ENCODE measurements at places on chromosomes 5 and 9.

GRCh38 chr5:172347496-172348052, 64.0 kb upstream of the UBTD2 start:
- DNase-seq, result no peak

DNA sequence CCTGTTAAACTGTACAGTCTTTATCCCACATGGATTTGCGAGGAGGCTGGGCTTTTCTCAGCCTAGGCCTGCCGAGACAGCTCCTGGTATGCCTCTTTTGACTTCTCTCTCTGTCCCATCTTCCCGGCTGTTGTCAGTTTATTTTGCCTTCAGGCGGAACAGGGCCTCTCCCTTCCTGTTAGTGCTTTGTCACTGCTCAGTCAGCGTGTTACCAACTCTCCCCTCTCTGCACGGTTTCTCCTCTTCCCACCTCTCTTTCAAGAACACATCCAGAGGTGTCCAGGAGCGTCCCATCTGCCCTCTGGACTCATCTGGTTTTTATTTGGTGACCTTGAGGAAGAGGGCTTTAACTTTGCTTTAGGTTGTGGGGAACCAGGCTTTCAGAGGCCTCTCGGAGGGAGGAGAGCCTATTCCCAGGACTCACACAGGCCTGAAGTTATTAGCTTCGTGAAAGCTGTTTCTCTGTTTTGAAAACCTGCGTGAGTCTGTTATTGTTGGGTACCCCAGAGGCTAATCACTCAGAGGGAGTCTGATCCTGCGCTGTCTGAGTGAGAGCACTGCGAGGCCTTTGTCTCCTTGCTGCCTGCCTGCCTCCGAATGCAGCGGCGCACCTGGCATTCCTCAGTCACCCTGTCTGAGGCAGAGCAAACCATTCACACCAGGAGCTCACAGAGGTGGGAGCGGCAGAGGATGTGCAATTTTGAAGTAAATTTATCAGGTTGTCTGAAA, 234.4 kb upstream of the MPDZ start:
- no peak for DNase-seq

DNA sequence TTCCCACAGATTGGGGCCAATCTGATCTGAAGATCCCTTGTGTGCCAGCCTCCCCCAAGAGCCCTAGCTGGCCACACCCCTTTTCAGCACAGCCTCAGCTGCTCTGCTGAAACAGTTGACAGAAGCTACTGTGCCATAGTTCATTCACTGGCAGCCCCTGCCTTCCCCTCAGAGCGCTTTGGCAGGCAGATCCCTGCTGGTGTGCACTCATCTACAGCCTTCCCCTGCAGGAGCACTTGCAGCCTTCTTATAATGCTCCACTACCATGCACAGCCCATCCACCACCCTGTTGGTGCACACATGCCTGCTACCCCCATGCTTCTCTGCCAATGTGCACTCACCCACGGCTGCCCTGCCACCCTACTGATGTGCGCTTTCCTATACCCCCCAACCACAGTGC, 471.3 kb downstream of the MTRR start:
- DNase-seq, result no peak

- DNase-seq, result no peak
These were observed 26.0 kb downstream of the ADAMTSL1 start for GRCh38 chr9:18499980-18500379.

GRCh38 chr5:67170767-67171166, 25.8 kb downstream of the CD180 start:
- DNase-seq, result no peak

- DNase-seq, result no peak
These were observed 51.1 kb downstream of the KLF4 start for GRCh38 chr9:107438211-107439031.

- DNase-seq, result no peak
These were observed 31.5 kb upstream of the NCS1 start for GRCh38 chr9:130140706-130141105.

GRCh38 chr5:140246378-140247122, 56.4 kb downstream of the PFDN1 start:
- DNase-seq, result no peak

GRCh38 chr5:32202394-32202793, 28.3 kb upstream of the GOLPH3 start:
- no peak for DNase-seq

GRCh38 chr9:37801287-37801850, 772 bp downstream of the DCAF10 start:
- no peak for DNase-seq

- DNase-seq, result peak; percentile 52
These were observed 53.6 kb downstream of the SEMA4D start for GRCh38 chr9:89444274-89444673.
